ENCODE measurements at places on chromosomes 2 and 18. TPM values are rescaled to one million over a fixed set of nuclear protein-coding genes. Genes with fewer than 3 reads are reported as not detected.

FSHR gene
- not detected for polyA plus RNA-seq

TLX2 gene
- 0.06 TPM for polyA plus RNA-seq

FKBP7 gene
- 73.2 TPM for polyA plus RNA-seq

GRCh38 chr2:49988276-49988675 is 834.0 kb upstream of the FSHR start:
- DNase-seq: no peak

DNA sequence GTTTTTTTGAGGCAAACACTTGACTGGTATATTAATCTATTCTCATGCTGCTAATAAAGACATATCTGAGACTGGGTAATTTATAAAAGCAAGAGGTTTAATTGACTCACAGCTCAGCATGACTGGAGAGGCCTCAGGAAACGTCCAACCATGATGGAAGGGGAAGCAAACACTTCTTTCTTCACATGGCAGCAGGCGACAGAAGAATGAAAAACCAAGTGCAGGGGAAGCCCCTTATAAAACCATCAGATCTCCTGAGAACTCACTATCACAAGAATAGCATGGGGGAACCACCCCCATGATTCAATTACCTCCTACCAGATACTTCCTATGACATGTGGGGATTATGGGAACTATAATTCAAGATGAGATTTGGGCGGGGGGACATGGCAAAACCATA is 136.2 kb upstream of the MAPRE2 start:
- no peak for DNase-seq

Measured in right lung (tissue), 10 donors.